ENCODE measurements at places on chromosomes 1 and 21. TPM values are rescaled to one million over a fixed set of nuclear protein-coding genes. Genes with fewer than 3 reads are reported as not detected.
A peak's percentile ranks its signal among the peaks of the same experiment; 100 is the strongest.

DIRAS3 gene
- 4.8 TPM for total RNA-seq

NGF gene
- 27.1 TPM for total RNA-seq

GPBP1L1 gene
- total RNA-seq = 85.6 TPM

CSDE1 gene
- total RNA-seq = 808 TPM

STYXL2 gene
- total RNA-seq = not detected

OR10Z1 gene
- not detected for total RNA-seq

SYCP1 gene
- total RNA-seq = not detected

ZBTB8B gene
- not detected for total RNA-seq

PGBD5 gene
- total RNA-seq = 3.8 TPM

DNA sequence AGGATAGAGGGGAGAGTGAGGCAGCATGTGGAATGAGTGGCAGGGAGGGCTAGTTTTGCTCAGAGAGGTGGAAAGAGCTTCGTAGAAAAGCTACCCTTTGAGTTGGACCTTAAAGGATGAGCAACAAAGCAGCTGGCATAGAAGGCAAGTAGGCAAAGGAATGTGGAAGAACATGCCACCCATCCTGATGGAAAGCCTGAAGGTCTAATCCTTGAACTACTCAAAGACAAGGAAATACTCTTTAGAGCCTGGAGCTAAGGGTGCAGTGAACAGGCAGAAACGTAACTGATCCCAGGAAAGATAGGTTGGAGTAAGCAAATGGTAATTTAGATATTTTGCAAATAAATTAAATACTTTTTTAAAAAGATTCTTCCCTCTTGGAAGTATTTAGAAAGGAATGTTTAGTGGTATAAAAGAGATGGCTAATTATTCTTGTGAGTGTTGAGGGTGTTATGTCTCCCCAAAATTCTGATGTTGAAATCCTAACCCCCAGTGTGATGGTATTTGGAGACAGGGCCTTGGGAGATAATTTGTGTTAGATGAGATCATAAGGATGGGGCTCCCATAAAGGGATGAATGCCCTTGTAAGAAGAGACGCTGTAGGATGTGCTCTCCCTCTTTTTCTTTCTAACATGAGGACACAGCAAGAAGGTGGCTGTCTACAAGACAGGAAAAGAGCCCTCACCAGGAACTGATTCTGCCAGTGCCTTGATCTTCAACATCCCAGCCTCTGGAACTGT, 308.1 kb upstream of the RUNX1 start:
- H3K27me3 ChIP-seq = no peaks in the 10 kb centered on the region
- H3K4me3 ChIP-seq = no peak overlapping the region
- H3K27ac ChIP-seq = peak overlapping the region; percentile 18
- DNase-seq = no peak
- H3K36me3 ChIP-seq = no peaks in the 10 kb centered on the region

GRCh38 chr1:113053344-113054126, 19.5 kb upstream of the LRIG2 start:
- no peak for DNase-seq
- H3K27me3 ChIP-seq = no peaks in the 10 kb centered on the region
- H3K4me3 ChIP-seq = no peak overlapping the region
- H3K27ac ChIP-seq = no peak overlapping the region
- H3K4me1 ChIP-seq = no peaks in the 10 kb centered on the region
- no peaks in the 10 kb centered on the region for H3K36me3 ChIP-seq

DNA sequence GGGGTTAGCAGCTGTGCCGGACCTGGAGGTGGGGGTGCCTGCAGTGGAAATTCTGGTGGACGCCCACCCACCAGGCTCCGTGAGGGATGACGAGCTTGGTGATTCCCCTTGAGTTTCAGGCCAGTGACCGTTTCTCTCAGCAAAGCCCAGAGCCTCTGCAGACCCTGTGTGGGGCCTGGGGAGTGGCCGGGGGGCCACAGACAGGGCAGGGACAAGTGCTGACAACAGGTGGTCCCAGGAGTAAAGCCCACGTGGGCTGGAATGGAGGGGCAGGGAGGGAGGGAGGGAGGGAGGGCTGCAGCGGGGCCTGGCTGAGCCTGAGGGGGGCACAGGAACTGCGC, 52.8 kb downstream of the COL18A1 start:
- no peaks in the 10 kb centered on the region for H3K36me3 ChIP-seq
- H3K4me3 ChIP-seq = no peak overlapping the region
- H3K27ac ChIP-seq = no peak overlapping the region
- no peaks in the 10 kb centered on the region for H3K27me3 ChIP-seq
- no peak for DNase-seq

DNA sequence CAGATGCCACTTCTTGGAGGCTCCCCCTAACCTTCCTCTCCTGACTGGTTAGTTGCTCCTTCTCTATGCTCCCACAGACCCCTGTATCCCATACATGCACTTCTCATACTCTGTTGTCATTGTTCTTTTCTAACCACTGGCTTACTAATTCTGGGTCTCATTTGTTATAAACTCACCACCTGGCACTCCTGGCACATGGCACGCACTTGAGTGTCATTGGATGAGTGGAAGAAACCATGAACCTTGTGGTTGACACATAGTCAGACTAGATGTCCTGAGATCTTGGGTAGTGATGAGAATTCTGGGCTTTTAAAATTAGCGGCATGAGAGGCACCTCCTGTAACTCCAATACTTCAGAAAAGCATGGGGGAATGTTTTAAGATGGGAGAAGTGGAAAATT, 49.3 kb downstream of the TRIM62 start:
- no peak overlapping the region for H3K4me3 ChIP-seq
- H3K27me3 ChIP-seq = no peaks in the 10 kb centered on the region
- H3K27ac ChIP-seq = no peak overlapping the region
- no peak for DNase-seq
- H3K4me1 ChIP-seq = no peaks in the 10 kb centered on the region

DNA sequence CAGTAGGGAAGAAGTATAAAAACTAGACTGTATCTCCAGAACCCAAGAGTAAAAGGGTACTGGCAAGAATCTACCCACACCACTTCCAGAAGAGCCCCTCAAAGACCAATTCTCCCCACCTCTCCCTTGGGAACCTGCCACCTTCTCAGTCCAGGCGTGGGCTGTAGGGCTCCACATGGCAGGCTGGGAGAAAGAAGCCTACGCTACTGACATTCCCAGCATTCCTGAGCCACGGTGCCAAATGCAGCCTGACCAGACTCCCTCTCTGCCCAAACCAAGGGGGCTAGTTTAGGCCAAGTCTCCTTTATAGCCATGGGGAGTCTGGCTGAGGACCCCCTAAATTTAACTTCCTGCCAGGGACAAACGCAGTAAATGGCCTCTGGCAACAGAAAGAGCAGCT, 2.0 kb downstream of the UBE2Q1 start:
- no peak overlapping the region for H3K27ac ChIP-seq
- DNase-seq = peak; percentile 65
- H3K36me3 ChIP-seq = peaks cover 34% of the 10 kb centered on the region
- H3K4me3 ChIP-seq = peak overlapping the region; percentile 100

DNA sequence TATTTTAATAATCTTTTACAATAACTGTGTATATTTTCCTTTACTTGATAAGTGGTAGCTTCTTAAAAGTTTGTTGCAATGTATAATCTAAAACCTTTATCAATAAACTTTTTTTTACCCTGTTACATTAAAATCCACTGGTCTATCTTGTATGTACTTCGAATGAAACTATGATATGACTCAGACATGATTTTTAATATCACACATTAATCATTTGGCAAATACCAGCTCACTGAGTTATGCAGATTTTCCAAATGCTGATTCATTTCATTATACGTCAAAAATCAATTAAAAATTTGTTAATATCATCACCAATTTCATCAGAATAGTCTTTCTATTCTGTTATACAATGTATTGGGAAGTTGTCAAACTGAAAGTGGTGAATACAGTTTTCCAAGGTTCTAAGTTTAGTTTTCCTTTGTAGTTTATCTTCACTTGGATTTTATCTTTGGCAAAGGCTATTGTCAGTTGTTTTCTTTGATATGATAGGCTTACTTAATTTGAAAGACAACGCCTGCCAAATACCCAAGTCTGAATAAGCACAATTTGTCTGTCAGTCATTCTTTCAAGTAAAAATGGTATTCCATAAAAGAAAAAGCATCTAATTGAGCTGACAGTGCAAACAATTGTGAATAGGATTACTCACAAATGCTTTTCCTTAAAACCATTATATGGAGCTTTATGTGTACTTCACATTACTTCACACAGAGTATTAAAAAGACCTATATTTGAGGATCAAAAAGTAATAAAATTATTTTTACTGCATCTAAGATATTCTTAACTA, 127.0 kb downstream of the NME7 start:
- H3K4me3 ChIP-seq = peak overlapping the region; percentile 17
- H3K4me1 ChIP-seq = peaks cover 16% of the 10 kb centered on the region
- H3K36me3 ChIP-seq = no peaks in the 10 kb centered on the region
- no peak overlapping the region for H3K27ac ChIP-seq
- H3K27me3 ChIP-seq = no peaks in the 10 kb centered on the region
- peak; percentile 35 for DNase-seq

GRCh38 chr1:86258101-86258500, 101.5 kb upstream of the COL24A1 start:
- H3K4me1 ChIP-seq = no peaks in the 10 kb centered on the region
- H3K27ac ChIP-seq = no peak overlapping the region
- DNase-seq = peak; percentile 62
- H3K4me3 ChIP-seq = no peak overlapping the region
- 0 out of 2 replicates have a peak, but pooled peaks cover 8% of the 10 kb centered on the region for H3K27me3 ChIP-seq

DNA sequence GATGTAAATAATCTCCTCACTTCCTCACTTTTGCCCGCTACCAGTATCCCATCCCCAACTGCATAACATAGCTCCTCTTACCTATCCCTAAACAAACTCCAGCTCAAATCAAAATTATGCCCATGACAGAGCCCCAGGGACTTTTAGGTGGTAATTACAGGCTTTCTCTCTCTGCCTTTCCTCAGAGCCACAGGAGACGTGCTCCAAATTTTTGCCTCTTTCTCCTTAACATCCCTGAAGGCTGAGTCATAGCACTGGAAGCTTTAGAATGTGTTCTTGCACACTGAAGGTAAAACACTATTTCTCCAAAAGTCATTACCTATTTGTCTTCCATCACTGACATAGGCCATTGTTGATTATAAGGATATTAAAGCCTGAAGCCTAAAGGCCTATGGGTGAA, 263.5 kb upstream of the PLD5 start:
- H3K36me3 ChIP-seq = no peaks in the 10 kb centered on the region
- no peaks in the 10 kb centered on the region for H3K4me1 ChIP-seq
- H3K27ac ChIP-seq = no peak overlapping the region
- no peaks in the 10 kb centered on the region for H3K27me3 ChIP-seq
- no peak for DNase-seq

DNA sequence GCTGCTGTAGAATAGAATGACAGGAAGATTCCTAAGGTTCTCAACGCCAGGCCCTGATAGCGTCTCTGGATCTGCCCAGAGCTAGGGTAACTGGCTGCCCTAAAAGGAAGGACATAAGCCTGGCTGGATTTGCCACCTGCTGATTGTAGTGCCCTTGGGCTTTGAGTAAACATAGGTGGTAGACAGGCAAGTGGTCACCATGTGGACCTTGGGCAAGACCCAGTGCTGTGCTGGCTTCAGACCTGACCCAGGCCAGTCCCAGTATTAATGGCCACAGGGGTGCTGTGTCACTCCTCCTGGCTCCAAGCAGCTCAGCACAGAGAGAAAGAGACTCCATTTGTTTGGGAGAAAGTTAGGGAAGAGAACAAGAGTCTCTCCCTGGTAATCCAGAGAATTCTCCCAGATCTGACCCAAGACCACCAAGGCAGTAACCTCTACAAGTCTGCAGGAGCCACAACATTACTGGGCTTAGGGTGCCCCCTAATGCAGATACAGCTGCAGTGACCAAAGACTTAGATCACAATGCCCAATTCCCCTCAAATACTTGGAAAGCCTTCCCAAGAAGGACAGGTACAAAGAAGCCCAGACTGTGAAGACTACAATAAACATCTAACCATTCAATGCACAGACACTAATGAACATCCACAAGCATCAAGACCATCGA, 44.5 kb downstream of the PHTF1 start:
- H3K4me1 ChIP-seq = no peaks in the 10 kb centered on the region
- no peak overlapping the region for H3K4me3 ChIP-seq
- no peaks in the 10 kb centered on the region for H3K27me3 ChIP-seq
- peaks cover 26% of the 10 kb centered on the region for H3K36me3 ChIP-seq
- no peak overlapping the region for H3K27ac ChIP-seq

GRCh38 chr1:169426174-169426705, 1.0 kb downstream of the CCDC181 start:
- peaks cover 40% of the 10 kb centered on the region for H3K27me3 ChIP-seq
- no peaks in the 10 kb centered on the region for H3K36me3 ChIP-seq
- no peaks in the 10 kb centered on the region for H3K4me1 ChIP-seq
- H3K27ac ChIP-seq = no peak overlapping the region

DNA sequence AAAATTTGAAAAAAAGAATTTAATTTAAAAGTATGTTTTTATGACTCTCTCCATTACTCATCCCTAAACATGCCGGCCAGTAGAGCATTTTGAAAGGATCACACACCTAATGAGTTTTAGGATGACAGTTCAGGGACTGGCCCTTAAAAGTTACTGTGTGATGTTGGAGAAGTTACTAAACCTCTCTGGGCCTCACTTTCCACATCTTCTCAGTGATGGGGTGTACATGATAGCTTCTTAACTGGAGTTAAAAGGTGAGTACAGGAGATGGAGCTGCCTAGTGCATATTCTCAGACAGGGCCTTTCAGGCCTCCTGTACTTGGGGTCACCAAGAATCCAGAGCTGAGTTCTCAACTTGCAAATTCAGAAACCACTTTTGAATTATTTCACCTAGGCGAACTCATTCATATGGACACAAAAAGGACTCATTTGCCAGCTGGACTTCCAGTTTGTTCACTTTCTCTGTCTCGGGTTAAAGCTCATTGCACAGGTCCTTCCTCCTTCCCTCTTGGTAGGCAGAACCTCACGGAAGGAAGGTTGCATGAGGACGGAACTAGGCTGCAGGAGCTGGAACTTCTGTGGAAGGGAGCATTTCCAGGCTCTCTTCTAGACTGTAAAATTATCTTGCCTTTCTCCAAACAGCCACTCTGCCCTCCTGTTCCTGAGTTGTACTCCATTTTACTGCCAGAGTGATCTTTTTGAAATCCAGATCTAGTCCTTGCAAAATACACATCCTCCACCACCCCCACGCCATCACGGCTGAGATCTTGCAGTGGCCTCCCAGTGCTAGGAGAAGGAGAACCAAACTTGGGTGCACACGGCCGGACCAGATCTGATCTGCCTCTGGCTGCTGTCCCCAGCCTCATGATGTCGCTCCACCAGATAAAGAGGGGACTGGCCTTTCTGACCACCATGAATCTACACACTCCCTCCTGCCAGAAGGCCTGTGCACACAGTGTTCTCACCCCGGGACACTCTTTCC, 4.3 kb upstream of the SLC30A1 start:
- H3K27ac ChIP-seq = peak overlapping the region; percentile 81
- DNase-seq = no peak
- no peaks in the 10 kb centered on the region for H3K36me3 ChIP-seq
- H3K4me1 ChIP-seq = peaks cover 39% of the 10 kb centered on the region
- H3K27me3 ChIP-seq = no peaks in the 10 kb centered on the region
- no peak overlapping the region for H3K4me3 ChIP-seq

GRCh38 chr1:3501856-3502640, 47.6 kb downstream of the ARHGEF16 start:
- H3K4me3 ChIP-seq = no peak overlapping the region
- H3K27ac ChIP-seq = no peak overlapping the region
- no peaks in the 10 kb centered on the region for H3K36me3 ChIP-seq
- H3K4me1 ChIP-seq = peaks cover 15% of the 10 kb centered on the region
- H3K27me3 ChIP-seq = no peaks in the 10 kb centered on the region
